Bronchial epithelial cell (primary cell): ENCODE measurements at places on chromosomes 7 and 10. TPM values are rescaled to one million over a fixed set of nuclear protein-coding genes. Genes with fewer than 3 reads are reported as not detected.
A peak's percentile ranks its signal among the peaks of the same experiment; 100 is the strongest.

Gene ACTR3C
- total RNA-seq: 4.2 and 6.4 TPM in 2 replicates

GRCh38 chr10:8045726-8046494, 8.6 kb upstream of the GATA3 start:
- no peak for DNase-seq

Gene LDB3
- total RNA-seq: under 0.01 TPM in 1 of 2 replicates, not detected in the other

DNA sequence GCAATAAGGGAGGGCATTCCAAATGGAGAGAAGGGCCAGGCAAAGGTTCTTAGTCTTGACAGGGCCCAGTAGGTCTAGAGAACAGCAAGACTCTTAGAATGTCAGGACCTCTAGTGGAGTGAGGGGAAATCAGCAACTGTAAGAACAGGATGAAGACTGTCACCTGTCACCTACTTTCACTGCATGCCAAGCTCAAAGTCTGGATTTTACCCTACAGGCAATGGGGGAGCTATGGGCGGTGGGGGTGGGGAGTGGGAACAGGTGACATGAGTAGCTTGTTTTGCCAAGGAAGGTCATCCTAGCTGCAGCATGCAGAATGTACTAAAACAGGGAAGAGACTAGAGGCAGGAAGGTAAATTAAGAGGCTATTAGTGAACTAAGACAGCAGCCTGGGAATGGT, 18.3 kb downstream of the GOT1 start:
- DNase-seq: no peak

Gene LSM5
- 11.3 and 13.8 TPM in 2 replicates for total RNA-seq

DNA sequence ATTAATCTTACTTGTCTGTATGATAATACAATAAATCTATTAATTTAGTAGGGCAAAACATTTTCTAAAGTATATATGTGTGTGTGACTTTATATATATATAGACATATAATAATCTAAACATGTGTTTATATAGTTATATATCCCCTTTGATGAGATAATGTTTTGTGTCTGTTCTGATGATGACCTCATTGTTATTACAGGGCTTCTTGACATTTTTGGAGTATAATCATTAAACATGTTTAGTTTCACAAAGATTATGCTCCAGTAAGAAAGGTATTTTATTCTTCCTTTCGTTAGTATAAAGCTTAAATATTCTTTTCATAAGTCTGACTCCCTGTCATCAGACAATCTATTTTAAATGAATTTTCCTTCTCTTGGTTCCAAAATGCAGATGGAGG, 62.3 kb upstream of the CABCOCO1 start:
- DNase-seq: no peak

Gene PHKG1
- 0.26 and 0.77 TPM in 2 replicates for total RNA-seq

Gene CLRN3
- total RNA-seq: not detected in 2 replicates

- DNase-seq: no peak
These were observed 16.4 kb downstream of the FAM241B start for GRCh38 chr10:69646185-69647060.

DNA sequence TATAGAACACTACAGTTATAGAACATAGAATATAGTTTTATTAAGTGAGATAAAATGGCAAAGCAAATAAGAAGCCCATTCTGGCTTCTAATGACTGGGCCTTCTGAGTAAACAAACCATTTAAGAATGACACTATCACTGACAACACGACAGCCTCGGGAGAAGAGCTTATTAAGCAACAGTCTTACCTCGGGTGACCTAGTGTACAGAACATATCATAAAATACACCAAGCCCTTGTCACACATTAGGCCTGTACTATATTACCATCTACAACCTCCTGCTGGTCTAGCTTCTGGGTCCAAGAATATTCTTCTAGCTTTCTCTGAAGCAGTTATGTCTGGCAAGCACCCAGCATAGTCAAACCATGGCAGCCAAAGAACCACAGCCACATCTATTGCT, 32.0 kb downstream of the CCDC186 start:
- no peak for DNase-seq

DNA sequence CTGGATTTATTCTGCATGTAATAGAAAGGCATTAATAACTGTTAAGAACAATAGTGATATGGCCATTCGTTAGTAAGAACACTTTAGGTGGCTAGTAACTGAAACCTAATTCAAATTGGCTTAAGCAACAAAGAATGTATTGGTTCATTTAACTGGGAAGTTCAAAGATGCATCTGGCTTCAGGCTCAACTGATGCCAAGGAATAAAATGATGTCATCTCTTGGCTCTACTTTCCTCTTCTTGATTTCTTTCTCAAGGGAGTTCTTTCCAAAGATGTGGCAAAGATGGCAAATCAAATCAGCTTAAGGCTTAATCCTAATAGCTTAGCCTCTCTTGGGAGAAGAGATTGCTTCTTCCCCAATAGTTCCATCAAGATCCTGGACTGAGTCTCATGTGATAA, 51.6 kb downstream of the PIK3CG start:
- DNase-seq: no peak

Gene HOXA7
- total RNA-seq: not detected in 2 replicates

- no peak for DNase-seq
These were observed 18.9 kb downstream of the BAZ1B start for GRCh38 chr7:73503229-73503628.

Gene LIPJ
- not detected in 2 replicates for total RNA-seq

DNA sequence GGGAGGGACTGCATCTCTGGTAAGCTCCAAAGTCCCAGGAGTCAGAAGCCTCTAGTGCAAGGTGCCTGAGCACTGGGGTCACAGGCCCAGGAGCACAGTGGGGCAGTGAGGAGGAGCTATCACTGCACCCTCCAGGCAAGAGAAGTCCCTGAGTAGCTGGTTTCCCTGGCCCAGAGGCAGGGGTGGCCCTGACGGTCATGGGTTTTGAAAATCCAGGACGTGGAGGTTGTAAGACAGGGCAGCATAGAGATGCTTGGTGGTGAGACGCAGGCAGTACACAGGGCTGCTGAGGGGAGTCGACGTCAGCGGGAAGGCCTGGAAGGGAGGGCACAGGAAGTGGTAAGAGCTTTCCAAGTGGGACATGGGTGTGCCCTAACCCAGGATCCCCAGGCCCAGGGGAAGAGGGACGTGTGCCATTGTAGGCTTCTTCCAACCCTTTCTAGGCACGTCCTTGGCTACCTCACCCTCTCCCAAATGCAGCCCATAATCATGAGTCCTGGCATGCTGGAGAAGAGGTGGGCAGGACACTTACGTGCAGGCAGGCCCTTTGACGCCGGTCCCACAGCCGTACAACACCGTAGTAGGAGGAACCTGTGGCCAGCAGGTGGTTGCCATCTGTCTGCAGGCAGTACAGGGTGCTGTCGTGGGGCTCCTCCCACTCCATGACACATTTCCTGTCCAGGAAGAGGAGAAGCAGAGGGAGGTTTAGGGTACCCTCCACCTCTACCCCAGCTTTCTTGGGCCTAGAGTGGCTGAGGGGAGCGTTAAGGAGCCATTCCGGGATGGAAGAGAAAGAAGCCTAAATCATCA, 23.2 kb downstream of the DPCD start:
- DNase-seq: no peak

DNA sequence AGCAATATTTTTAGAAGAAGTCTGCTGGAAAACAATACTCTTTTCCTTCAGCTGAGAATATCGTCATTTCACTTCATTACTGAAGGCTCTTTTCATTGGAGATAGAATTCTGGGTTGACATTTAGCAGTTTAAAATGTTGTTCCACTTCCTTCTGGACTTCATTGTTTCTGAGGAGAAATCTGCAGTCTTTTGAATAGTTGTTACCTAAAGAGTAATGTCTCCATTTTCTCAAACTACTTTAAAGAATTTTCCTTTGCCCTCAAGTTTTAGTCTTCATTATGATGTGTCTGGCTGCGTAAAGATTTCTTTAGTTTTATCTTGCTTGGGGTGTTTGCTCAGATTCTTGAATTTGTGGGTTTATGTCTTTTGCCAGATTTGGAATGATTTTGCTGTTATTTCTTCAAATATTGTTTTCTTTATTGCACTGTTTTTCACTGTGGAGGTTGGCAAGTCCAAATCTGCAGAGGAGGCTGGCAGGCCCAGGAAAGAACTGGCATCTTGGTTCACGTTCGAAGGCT, 136.3 kb downstream of the DNAJB6 start:
- no peak for DNase-seq

DNA sequence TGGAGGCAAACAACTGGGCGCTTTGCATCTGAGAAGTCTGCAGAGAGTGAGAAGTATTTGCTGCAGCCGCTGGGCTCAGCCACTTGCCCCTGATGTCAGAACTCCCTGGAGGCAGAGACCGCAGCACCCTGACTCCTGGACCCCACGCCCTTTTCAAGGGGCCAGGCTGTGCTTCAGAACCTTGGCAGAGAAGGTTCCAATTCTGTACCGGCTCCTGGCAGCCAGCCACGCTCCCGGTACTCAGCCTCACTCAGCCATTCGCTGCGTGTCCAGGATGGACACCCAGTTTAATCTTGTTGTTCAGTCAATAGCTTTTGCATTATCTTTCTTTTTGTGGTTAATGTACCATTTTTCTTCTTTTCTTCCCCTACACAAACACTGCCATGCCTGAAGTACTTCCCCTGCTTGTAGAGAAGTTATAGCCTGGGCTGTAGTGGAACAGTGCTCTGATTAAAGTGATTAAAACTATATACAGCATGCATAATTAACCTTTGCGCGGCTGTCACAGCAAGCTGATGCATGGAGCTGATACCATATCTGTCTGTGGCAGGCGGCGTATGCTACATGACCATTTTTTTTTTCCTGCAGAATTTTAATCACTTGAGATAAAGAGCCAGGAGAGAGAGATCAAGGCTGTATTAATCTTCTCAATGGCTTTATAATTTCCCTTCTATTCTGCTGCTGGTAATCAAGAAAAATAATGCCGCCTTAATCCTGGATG, 578.5 kb downstream of the SDK1 start:
- no peak for DNase-seq

DNA sequence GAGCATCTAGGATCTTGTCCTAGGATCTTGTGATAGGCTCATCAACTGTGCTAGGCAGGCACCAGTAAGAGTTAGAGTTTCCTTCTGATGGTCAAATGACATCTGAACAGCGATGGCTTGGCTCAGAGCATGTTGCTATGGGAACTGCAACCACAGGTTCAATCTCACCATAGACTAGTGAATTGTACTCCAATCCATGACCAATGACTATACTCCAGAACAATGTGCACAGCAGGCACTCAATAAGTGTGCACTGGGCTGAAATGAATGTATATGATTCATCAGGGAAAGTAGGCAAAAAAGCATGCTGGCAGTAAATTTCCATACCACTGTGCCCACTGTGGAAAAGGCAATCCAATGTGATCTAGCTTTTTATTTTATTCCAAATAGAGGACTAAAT, 163.6 kb upstream of the HPS1 start:
- peak; percentile 4 for DNase-seq

DNA sequence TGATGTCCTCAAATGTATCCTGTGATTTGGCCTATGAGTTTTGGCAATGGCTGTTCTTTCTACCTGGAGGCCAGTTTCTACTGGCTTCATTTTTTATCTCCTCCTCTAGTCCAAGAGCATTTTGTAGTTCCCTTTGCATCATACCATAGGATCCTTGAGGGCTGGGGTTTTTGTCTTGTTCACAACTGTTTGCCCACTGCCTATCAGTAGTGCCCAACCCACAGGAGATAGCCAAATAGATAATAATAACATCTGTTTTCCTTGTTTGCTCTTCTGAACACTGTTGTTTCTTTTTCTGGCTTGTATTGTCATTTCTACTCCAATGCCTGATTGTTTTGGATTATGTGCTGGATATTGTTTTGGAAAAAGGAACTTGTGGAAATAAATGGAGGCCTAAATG, 3.4 kb downstream of the CDK1 start:
- DNase-seq: no peak

- DNase-seq: no peak
These were observed 90.0 kb upstream of the PAX2 start for GRCh38 chr10:100655326-100655759.
